ENCODE measurements at places on chromosomes 6 and 20.

DNA sequence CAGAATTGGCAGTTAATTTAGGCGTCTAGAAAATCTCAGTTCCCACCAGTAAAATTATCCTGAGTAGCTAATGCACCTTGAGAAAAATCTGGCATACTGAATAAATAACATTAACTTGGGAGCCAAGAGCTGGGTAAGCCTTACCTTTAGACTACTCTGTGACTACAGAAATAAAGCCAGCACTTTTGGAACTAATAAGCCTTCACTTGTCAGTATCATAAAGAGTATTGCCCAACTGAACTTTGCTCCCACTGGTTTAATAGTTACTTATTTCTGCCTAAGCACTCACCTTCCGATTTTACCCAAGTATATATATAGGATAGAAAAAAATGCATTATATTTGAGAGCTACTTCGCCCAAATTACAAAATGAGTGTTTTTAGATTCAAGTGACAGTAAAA is 10.7 kb downstream of the FAM8A1 start:
- DNase-seq: no peak

- no peak for DNase-seq
Observed at GRCh38 chr20:50273601-50274491, 83.2 kb downstream of the CEBPB start.

GRCh38 chr6:45704056-45704800 is 311.4 kb downstream of the CLIC5 start:
- no peak for DNase-seq

DNA sequence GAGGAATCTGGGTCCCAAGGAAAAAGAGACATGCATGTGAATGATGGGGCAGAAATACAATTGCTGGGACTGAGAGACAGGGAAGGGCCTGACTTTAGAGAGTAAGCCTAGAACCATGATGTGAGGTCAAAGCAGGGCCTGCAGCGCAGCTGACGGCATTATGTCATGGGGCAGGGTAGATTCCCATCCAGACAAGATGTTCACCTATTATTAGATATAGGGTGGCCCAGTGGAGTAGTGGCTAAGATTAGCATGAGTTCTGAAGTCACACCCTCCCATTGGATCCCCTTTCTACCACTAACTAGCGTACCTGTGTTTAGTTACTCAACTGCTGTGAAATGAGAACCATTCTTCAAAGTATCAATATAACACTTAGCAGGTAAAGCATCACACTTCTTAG is 39.6 kb downstream of the NDUFAF5 start:
- no peak for DNase-seq

- DNase-seq: no peak
Observed at GRCh38 chr6:52543729-52544601, 32.9 kb downstream of the TRAM2 start.

DNA sequence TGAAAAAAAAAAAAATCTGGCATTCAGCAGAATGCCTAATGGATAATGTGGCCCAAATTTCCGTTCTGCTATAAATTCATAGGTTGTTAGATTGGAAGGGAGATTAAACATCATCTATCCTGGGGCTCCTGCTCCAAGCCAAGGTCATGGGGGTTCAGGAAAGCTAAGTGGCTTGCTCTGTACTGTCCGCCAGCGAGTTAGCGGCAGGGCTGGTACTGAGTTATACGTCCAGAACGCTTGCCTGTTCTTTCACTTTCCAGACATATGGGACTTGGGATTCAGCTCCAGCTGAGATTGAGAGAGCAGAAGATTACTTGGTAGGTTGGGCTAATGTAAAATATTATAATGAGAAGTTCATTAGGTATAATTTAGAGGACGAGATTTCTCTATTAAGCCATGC is 858 bp downstream of the RWDD1 start:
- DNase-seq: no peak
